SJSA1 (cell line): ENCODE measurements at places on chromosomes 2 and 18. TPM values are rescaled to one million over a fixed set of nuclear protein-coding genes. Genes with fewer than 3 reads are reported as not detected.
A peak's percentile ranks its signal among the peaks of the same experiment; 100 is the strongest.

The CAPN13 gene
- not detected in 2 replicates for total RNA-seq

The DOK6 gene
- not detected in 2 replicates for total RNA-seq

The PTH2R gene
- not detected in 2 replicates for total RNA-seq

DNA sequence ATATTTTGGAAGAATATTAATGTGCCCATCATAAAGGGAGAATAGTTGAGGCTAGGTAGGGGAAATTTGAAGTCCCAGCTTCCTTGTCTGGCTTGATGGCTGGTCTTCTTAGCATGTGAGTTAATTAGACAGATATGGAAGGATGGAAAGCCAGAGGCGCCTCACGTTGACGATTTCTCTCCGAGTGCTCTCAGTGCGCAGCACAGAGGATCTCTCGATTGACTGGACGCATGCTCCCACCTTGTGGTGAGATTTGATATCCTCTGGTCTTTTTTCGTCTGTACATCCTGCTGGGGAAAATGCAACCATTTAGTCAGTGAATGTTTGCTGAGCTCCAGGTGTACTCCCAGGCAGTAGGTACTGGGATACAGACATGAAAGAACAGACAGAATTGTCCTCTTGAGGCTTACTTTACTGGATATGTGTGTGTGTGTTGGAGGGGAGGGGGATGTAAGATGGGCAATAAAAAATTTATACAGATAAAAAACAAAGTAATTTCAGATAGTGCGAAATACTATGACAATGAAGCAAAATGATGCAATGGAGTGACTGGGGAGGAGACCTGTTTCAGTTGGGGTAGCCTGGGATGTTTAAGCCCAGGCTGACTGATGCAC is 66.9 kb upstream of the ZNG1B start:
- H3K4me1 ChIP-seq = peaks cover 21% of the 10 kb centered on the region
- no peaks in the 10 kb centered on the region for H3K36me3 ChIP-seq
- no peak overlapping the region for H3K4me3 ChIP-seq
- DNase-seq = peak; percentile 76
- no peaks in the 10 kb centered on the region for H3K27me3 ChIP-seq

DNA sequence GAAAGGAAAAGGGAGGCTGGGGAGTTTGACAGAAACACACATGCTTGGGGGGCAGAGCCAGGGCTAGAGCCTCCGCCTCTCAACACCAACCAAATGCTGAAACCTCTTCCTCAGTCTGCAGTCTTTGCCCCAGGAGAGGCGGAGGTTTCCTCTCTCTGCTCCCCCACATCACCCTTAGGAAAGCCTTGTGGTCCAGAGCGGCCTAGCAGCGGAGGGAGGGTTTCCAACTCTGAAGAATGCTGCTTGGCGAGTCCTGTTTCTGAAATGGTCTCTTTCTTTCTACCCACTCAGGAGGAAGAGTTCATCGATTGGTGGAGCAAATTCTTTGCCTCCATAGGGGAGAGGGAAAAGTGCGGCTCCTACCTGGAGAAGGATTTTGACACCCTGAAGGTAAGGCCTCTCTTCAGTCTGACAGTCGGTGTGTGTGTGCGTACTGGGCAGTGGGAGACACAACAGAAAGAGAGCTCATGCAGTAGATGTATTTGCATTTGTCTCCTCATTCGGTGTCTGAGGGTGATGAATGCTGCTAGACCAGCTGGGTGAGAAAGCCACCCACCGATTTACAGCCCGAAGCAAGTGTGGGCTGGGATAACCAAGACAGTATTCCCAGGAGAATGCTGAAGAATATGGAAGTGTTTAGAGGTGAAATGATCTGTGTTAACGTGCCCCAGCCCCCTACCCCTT is 190.5 kb downstream of the DYSF start:
- no peaks in the 10 kb centered on the region for H3K36me3 ChIP-seq
- peaks cover 8% of the 10 kb centered on the region for H3K4me1 ChIP-seq
- no peak overlapping the region for H3K4me3 ChIP-seq

GRCh38 chr18:31487246-31488015 is 10.5 kb upstream of the DSG2 start:
- H3K4me3 ChIP-seq = no peak overlapping the region
- peak; percentile 66 for DNase-seq
- peaks cover 26% of the 10 kb centered on the region for H3K4me1 ChIP-seq
- peak overlapping the region; percentile 46 for H3K27ac ChIP-seq

GRCh38 chr2:190119923-190120590 is 57.5 kb upstream of the MSTN start:
- no peak overlapping the region for H3K27ac ChIP-seq
- H3K4me1 ChIP-seq = peaks cover 5% of the 10 kb centered on the region; the same call in 1 of the 2 replicates
- no peak overlapping the region for H3K4me3 ChIP-seq
- H3K36me3 ChIP-seq = no peaks in the 10 kb centered on the region
- no peak for DNase-seq

DNA sequence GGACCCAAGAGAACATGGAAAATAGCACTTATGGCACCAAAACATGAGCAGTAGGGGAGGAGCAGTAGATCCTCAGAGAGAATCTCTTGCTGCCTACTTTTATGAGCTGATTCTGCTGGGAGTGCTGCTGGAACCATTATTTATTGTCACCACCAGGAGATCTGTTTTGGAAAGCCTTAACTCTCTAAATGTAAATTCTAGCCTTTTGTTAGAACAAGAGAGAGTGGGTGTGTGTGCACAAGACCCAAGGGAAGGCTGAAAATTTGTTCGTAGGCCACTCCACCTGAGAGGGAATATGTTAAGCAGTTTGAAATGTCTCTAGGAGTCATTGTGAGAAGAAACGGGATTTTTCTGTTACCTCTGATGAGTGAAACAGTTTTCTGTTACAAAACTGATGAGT is 16.2 kb upstream of the FAM237A start:
- H3K27me3 ChIP-seq = no peaks in the 10 kb centered on the region; the same call in 1 of the 2 replicates
- DNase-seq = no peak
- no peak overlapping the region for H3K27ac ChIP-seq
- H3K4me3 ChIP-seq = no peak overlapping the region
- H3K36me3 ChIP-seq = no peaks in the 10 kb centered on the region
